Sigmoid colon (tissue), 7 donors: ENCODE measurements at places on chromosomes 4 and X. TPM values are rescaled to one million over a fixed set of nuclear protein-coding genes. Genes with fewer than 3 reads are reported as not detected.

DNA sequence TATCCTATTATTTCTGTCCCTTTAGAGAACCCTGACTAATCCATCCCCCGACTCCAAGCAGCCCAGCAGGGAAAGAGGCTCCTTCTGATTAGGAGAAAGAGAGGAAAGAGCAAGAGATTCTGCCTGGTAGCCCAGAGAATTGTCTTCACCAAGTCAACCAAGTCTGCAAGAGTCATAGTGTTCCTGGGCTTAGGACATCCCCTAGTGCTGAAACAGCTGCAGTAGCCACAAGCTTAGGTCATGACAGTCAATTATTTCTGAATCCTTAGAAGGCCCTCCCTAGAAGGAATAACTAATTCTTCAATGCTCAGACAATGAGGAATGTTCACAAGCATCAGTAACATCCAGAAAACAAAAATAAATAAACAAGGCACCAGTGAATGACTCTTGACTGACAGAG is 480.3 kb upstream of the GRIA3 start:
- no peak for DNase-seq

- DNase-seq = no peak
Measured at GRCh38 chr4:80989921-80990544, 40.5 kb upstream of the BMP3 start.

DNA sequence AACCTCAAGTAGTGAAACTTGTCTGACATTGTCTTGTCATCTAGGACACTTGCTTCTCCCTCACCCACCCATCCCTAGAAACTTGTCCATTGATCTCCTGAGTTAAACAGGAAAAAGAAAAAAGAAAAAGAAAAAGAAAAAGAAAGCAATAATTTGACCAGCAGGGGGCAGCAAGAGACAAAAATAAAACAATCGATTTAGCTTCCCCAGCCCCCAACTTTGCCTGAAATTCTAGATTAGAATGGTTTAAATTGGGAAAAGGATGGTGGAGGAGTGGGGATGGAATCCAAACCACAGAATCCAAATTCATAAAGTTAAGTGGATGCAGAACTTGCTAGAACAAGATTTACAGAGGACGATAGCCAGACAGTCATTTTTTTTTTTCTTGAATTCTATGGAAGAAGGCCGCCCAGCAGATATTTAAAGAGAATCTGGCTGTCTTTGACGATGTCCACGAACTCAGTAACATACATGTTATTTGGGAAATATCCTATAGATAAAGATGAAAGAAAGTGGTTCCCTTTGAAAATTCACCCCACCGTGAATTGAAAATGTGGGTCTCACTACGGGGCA is 282.9 kb downstream of the USP46 start:
- no peak for DNase-seq

The HPGDS gene
- total RNA-seq = 2.1 TPM

The RPL9 gene
- total RNA-seq = 4,848 TPM
